Fibroblast of skin of right quadriceps (primary cell): ENCODE measurements at places on chromosomes 6 and 20.

DNA sequence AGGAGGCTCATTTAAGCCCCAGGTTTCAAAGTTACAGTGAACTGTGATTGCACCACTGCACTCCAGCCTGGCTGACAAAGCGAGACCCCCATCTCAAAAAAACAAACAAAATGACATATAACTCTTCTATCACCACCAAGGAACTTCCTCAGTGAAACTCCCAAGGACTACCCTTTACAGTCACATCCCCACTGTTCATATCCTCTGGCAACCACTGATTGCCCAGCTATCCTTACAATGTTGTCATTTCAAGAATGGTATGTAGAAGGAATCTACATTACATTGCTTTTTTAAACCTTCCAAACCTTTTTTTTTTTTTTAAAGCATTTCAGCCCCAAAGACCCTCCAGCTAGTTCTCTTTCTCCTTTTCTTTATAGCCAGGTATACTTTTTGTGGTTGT lies 123.1 kb upstream of the CARMIL1 start:
- DNase-seq = peak; percentile 15

DNA sequence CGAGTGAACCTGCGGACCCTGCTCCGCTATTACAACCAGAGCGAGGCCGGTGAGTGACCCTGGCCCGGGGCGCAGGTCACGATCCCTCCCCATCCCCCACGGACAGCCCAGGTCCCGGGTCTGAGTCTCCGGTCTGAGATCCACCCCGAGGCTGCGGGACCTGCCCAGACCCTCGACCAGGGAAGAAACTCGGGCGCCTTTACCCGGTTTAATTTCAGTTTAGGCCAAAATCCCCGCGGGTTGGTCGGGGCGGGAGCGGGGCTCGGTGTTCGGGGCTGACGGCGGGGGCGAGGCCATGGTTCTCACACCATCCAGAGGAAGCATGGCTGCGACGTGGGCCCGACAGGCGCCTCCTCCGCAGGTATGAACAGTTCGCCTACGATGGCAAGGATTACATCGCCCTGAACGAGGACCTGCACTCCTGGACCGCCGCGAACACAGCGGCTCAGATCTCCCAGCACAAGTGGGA lies 46.9 kb upstream of the TRIM26 start:
- no peak for DNase-seq

DNA sequence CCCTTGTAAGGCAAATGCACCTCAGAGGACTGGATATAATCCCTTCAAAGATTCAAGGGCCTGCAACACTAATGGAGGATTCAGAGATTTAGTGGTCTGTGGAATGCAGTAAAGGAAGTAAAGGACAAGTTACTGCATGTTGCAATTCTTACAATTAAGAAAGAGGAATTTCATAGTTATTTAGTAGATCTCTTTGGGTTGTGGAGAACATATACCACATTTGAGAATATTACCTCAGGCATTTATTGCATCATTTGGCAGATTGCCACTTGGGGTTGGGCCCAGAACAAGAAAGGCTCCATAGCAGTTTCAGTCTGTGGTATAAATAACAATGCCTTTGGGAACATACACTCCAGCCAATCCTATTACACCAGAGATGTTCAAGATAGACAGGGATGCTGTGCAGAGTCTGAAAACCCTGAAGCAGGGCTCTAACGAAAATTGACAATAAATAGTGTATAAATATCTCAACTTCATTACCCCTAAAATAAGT lies 20.9 kb upstream of the EPM2A start:
- peak; percentile 97 for DNase-seq

- DNase-seq = no peak
These were observed 183.7 kb downstream of the SYNE1 start for GRCh38 chr6:152453421-152453820.

DNA sequence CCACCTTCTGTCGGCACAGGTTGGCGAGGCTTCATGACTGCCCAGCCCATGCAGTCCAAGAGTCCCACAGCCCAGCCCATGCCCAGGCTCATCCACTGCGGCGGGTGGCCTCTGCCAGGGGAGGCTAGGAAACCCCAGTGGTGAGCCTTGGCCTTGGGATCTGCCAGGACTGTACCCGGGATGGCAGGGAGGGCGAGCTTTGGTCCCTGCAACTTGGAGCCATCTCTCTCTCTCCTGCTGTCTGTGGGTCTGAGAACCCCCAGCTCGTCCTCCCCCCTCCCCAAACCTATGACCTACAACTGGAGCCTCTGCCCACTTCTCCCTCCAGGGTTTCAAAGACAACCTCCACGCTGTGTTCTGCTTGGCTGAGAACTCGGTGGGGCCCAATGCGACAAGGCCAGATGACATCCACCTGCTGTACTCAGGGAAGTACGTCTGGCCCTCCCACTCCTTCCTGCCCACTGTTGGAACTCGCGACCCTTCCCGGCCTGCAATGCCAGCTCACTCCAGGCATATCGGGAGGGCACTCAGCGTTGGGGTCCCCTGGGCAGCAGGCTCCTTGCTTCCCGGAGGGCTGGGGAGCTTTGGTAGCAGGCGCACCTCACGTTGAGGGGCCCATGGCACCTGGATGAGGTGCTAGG lies 19.7 kb downstream of the NPEPL1 start:
- no peak for DNase-seq

DNA sequence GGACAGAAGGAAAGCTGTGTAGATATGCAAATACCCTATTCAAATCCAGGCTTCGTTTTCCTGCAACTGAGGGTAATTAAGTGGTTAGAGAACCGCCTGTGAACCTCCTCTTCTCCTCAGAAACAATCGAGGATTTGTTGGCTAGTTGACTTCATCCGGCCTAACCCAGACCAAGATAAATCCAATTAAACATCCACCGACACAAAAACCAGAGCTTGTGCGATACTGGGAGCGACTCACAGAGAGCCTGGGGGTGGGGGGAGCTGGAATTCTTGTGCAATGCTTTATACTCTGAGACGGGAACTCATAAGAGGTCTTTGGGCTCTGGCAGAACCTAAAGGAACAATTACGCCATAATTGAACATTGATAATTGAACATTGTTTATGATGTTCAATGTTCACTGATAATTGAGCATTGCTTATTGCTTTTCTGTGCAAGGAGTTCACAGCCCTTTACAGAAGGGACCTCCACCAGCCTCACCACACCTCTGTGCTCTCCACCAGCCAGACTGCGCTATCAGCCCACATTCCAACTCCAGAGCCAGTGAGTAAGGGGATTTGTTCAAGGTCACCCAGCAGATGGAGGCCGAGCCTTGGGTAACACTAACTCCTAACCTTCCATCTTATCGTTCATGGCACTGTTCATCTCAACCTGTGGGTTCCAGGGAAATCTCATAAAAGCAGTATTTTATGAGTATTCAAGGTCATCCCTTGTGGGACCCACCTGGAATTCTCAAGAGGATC lies 429.6 kb upstream of the JARID2 start:
- DNase-seq = peak; percentile 50
